ENCODE measurements at places on chromosomes 5 and 9. TPM values are rescaled to one million over a fixed set of nuclear protein-coding genes. Genes with fewer than 3 reads are reported as not detected.

DNA sequence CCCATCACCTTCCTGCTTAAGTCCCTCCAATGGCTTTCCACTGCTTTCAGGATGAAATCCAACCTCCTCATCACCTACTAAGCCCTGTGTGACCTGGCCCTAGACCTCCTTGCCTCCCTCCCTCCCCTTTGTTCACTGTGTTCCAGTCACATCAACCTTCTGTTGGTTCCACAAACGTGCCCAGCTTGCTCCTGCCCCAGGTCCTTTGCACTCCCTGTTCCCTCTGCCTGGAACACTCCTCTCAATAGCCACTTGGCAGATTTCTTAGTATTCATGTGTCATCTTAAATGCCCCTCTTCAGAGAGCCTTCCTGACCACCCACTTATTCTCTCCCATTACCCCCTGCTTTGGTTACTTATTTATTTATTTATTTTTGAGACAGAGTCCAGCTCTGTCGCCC lies 24.1 kb upstream of the STXBP1 start:
- DNase-seq: no peak
- no peak overlapping the region for H3K27ac ChIP-seq
- peaks cover 5% of the 10 kb centered on the region for H3K36me3 ChIP-seq
- peaks cover 13% of the 10 kb centered on the region for H3K27me3 ChIP-seq
- peaks cover 8% of the 10 kb centered on the region for H3K4me1 ChIP-seq

DNA sequence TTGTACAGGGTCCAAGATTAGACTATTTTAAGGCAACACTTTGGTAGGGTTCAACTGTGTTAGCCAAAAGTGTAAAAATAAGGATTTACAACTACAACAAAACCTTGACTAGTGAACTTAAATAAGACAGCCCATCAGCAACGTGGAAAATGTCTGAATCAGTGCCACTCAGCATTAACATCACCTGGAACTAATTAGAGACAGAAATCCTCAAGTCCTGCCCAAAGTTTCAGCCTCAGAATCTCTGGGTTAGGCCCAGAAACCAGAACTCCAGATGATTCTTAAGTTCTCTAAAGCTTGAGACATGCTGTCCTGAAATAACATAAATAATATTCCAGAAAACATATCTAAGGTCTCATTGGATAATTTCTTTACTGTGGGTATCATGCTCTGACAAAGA lies 118.6 kb downstream of the SEMA6A start:
- H3K36me3 ChIP-seq: no peaks in the 10 kb centered on the region
- no peak overlapping the region for H3K27ac ChIP-seq
- H3K27me3 ChIP-seq: peaks cover 3% of the 10 kb centered on the region
- no peak overlapping the region for H3K4me3 ChIP-seq
- peaks cover 4% of the 10 kb centered on the region for H3K4me1 ChIP-seq

Gene S100Z
- total RNA-seq: 0.99 TPM

Gene SLC6A19
- total RNA-seq: not detected
